ENCODE measurements at places on chromosomes 3 and 15.

DNA sequence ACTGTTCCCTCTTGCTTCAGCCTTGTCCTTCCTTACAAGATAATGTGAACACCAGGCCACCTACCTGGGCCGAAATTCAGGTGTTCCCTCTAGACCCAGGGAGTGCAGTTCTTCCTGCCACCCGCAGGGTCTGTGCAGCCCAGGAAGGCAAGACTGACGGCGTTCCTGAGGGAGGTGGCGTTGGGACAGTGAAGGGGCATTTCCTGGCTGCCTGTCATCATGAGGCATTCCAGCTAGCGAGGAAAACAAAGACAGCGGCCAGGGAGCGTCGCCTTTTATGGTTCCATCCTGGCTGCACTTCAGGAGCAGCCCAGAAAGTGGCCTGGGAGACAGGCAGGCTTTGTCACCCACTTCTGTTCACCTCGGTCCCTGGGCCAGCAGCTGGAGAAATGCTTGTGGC is 84.8 kb upstream of the WNT5A start:
- DNase-seq: no peak

- DNase-seq: no peak
Measured at GRCh38 chr3:46607603-46608028, 4.7 kb upstream of the FAM240A start.

GRCh38 chr3:155423526-155424322 is 130.2 kb upstream of the STRIT1 start:
- no peak for DNase-seq

- no peak for DNase-seq
Measured at GRCh38 chr3:80769683-80770082, 991.8 kb downstream of the GBE1 start.

- DNase-seq: no peak
Measured at GRCh38 chr3:76754247-76754646, 285.7 kb upstream of the ROBO2 start.

- no peak for DNase-seq
Measured at GRCh38 chr3:191290311-191291025, 38.7 kb upstream of the CCDC50 start.

DNA sequence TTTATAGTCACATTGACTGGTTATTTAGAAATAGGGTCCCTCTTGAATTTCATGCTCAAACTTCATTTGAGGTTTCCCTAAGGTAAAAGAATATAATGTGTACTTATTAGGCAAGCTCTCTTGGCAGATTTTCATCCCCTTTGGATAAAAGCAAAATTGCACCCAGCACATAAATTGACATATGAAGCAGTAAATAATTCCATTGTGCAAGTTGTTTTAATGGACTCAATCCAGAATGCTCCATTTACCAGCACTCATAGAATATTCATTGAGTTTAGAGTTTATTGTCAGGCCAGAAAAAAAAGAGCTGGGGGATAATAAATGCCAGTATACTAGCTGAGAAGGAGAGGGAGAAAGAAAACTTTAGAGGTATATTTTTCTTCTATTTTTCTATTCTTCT is 136.8 kb downstream of the TPRG1 start:
- no peak for DNase-seq

DNA sequence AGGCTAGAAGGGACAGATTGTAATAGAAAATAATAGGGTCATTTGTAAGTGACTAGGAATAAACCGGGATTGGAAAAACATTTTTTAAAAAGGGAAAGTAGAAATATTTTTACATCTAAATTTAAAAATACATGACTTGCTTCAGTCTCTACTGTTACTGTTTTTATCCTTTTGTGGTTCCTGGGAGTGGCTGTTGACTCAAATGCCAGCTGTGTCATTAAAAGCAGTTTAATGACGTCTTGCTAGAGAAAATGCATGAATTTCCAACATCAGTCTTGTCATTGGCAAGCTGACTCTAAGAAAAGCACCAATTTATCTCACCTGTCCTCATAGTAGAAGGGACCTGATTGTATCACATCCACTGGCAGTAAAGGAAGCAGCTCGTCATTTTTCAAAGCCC is 16.7 kb upstream of the LCMT2 start:
- no peak for DNase-seq

- no peak for DNase-seq
Measured at GRCh38 chr3:172219750-172220149, 180.4 kb downstream of the FNDC3B start.

GRCh38 chr15:65690778-65691177 is 69.0 kb downstream of the SLC24A1 start:
- DNase-seq: no peak

GRCh38 chr3:64187065-64187959 is 38.0 kb downstream of the PRICKLE2 start:
- DNase-seq: no peak

- DNase-seq: no peak
Measured at GRCh38 chr3:61681636-61682035, 120.3 kb downstream of the PTPRG start.

DNA sequence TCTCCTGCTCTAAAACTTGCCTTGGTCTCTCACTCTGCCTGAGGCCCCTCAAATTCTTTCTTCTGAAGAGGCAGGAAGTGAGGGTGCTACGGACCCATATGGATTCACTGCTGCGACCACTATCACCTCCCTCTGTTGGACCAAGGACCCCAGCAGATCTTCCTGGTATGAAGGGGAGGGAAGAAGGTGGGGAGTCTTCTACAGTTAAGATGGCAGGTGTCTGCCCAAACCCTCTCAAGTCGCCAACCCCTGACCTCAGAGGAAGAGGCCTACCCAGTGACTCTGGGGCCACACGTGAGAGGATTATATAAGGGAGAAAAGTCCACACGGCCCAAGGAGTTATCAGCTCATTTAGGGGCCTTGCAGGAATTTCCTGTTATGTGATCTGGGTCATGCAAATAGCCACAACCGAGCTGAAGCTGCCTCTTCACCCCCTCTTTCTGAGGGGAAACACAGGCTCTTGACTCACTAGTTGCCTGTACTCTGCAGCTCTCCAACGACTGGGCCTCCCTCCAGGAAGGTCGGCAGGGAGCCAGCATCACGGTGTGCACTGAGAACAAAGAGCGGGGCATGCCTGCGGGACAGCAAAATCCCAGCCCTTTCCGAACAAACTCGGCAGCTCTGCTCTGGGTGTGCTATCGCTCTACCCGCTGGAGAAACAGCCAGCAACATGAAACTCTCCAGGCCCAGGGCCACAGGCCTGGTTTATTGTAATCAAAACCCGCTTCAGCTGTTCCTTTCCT is 116.0 kb downstream of the XXYLT1 start:
- no peak for DNase-seq

- DNase-seq: no peak
Measured at GRCh38 chr3:171970301-171970788, 69.0 kb upstream of the FNDC3B start.

DNA sequence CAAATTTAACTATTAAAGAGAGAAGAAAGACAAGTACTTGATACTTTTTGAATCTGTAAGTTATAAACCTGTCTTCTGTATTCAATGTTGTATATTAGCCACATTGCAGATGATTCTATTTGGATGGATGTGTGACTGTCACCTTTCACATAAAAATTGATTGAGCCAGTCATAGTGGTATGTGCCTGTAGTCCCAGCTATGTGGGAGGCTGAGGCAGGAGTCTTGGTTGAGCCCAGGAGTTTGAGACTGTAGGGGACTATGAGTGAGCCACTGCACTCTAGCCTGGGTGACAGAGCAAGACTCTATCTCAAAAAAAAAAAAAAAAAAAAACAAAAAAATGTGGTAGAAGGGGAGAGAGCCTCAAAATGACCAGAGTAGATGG is 12.3 kb downstream of the CACNA1D start:
- no peak for DNase-seq

- no peak for DNase-seq
Measured at GRCh38 chr15:86165265-86166211, 85.9 kb downstream of the AGBL1 start.

DNA sequence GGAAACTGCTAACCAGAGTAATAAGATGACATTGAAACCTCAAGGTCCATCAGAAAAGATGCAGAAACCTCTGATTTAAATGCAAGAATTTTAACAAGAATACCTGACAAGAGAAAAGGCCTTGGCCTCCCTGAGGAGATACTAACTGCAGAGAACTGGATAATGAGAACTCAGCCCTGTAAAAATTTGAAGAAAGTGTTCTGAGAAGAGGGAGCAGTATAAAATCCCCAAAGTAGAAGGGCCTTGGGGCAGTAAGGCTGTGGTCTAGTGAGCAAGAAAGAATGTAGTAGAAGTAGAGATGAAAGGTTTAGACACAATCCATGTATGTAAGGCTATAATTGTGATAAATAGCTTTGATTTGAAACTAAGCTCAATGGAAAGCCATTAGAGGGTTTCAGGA is 394.1 kb downstream of the ZBBX start:
- no peak for DNase-seq

- no peak for DNase-seq
Measured at GRCh38 chr15:99176757-99177156, 71.9 kb downstream of the SYNM start.

GRCh38 chr15:71349736-71350526 is 234.7 kb downstream of the THSD4 start:
- no peak for DNase-seq

- DNase-seq: no peak
Measured at GRCh38 chr3:116165641-116166040, 279.6 kb downstream of the LSAMP start.

DNA sequence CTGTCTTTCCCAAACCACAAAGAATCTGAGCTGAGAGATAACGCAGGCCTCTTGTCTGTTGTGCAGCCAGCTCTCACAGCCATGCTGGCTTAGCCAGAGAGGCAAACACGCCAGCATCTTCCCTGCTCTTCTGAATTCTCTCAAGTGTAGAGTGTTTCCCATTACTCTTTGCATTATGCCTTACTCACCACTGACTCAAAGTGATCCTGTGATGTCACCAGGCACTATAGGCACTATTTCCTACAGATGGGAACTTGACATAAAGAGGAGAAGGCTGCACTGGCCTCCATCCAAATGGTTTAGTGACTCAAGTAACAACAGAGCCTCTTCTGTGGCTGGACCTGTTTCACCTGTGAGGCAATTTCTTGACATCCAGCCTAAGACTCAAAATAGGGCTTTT is 44.4 kb downstream of the PDZRN3 start:
- no peak for DNase-seq

DNA sequence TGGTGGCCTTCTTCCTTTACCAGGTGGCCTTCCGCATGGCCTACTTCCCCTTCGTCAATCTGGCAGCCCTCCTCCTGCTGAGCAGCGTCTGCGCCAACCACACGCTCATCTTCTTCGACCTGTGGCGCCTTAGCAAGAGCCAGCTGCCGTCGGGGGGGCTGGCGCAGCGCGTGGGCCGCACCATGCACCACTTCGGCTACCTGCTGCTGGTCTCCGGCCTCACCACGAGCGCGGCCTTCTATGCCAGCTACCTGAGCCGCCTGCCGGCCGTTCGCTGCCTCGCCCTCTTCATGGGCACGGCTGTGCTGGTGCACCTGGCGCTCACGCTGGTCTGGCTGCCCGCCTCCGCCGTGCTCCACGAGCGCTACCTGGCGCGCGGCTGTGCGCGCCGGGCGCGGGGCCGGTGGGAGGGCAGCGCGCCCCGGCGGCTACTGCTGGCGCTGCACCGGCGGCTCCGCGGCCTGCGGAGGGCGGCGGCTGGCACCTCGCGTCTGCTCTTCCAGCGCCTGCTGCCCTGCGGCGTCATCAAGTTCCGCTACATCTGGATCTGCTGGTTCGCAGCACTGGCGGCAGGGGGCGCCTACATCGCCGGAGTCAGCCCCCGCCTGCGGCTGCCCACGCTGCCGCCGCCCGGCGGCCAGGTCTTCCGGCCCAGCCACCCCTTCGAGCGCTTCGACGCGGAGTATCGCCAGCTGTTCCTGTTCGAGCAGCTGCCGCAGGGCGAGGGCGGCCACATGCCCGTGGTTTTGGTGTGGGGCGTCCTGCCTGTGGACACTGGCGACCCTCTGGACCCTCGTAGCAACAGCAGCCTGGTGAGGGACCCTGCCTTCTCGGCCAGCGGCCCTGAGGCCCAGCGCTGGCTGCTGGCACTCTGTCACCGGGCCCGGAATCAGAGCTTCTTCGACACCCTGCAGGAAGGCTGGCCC is 9.9 kb downstream of the DISP2 start:
- DNase-seq: peak; percentile 67

GRCh38 chr15:90774731-90775514 is 57.8 kb downstream of the BLM start:
- DNase-seq: no peak

DNA sequence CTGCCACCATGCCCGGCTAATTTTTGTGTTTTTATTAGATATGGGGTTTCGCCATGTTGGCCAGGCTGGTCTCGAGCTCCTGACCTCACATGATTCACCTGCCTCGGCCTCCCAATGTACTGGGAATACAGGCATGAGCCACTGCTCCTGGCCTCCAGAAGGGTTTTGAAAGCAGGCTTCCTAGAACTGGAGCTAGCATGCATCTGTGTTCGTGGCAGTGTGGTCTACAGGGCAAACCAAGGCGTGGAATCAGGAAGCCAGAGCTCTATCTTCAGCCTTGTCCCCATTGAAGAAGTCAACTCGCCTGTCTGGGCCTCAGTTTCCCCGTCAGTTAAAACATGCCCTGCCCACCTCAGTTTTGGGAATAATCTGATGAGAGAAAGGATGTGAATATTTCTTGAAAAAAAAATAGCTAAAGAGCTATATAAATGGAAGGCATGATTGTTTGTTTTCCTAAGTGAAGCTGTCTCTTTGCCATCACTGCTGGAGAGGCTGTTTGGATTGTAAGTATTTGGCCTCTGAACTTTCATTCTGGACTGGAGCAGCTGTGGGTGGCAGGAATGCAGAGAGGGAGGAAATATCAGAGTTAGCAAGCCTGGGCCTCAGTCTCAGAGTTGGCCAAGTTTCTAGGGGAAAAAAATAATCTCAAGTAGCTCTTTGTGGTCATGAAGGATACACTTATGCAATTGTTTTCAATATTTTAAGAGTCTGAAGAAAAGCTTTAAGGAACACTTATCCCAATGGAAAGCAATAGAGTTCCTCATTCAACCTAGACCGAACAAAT is 36.5 kb upstream of the UACA start:
- DNase-seq: no peak

- DNase-seq: no peak
Measured at GRCh38 chr3:146314871-146315270, 64.0 kb upstream of the PLSCR4 start.

DNA sequence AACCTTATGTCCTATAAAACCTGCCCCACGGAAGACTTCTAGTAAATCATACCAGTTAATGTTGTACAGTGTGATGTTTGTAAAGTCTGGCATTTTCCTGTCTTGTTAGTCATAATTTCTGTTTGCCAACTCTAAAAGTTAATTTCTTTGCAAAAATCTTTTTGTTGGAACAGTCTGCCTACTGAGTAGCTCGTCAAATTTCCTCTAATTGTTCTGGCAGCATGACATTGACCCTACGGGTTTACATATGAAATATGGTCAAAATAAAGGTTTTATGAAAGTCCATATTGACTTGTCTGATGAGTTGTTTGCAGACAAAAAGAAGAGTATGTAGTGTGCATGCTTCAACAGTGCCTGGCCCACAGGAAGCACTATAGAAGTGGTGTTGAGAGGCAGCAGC is 79.8 kb upstream of the SOX2 start:
- DNase-seq: no peak
